ENCODE measurements at places on chromosomes 5 and 9.
A peak's percentile ranks its signal among the peaks of the same experiment; 100 is the strongest.

DNA sequence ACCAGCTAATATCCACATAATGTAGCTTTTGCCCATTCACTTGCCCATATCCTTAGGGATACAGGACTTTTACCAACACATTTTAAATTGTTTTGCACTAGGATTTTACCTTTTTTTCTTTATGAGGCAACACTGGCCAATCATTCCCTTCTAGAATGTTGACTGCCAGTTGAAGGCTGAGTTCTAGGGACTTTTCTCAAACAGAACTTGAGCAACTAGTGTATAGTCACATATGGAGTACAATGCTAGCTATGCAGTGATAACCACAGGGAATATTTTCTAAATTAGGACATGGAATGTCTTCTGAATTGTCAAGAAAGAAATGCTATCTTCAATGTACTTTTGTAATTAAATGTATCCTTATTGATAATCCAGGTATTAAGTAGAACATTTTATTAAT is 133.6 kb downstream of the OXCT1 start:
- peaks cover 5% of the 10 kb centered on the region for H3K36me3 ChIP-seq
- no peaks in the 10 kb centered on the region for H3K4me1 ChIP-seq
- H3K27ac ChIP-seq = no peak overlapping the region
- no peak for DNase-seq
- H3K4me3 ChIP-seq = no peak overlapping the region
- H3K27me3 ChIP-seq = no peaks in the 10 kb centered on the region

GRCh38 chr9:121725008-121725775 is 73.8 kb downstream of the DAB2IP start:
- no peaks in the 10 kb centered on the region for H3K36me3 ChIP-seq
- no peaks in the 10 kb centered on the region for H3K27me3 ChIP-seq
- H3K27ac ChIP-seq = peak overlapping the region; percentile 92
- no peak overlapping the region for H3K4me3 ChIP-seq

GRCh38 chr5:40446910-40447309 is 232.8 kb upstream of the PTGER4 start:
- H3K36me3 ChIP-seq = no peaks in the 10 kb centered on the region
- H3K27ac ChIP-seq = no peak overlapping the region
- H3K27me3 ChIP-seq = no peaks in the 10 kb centered on the region
- H3K4me3 ChIP-seq = no peak overlapping the region
- H3K4me1 ChIP-seq = no peaks in the 10 kb centered on the region

DNA sequence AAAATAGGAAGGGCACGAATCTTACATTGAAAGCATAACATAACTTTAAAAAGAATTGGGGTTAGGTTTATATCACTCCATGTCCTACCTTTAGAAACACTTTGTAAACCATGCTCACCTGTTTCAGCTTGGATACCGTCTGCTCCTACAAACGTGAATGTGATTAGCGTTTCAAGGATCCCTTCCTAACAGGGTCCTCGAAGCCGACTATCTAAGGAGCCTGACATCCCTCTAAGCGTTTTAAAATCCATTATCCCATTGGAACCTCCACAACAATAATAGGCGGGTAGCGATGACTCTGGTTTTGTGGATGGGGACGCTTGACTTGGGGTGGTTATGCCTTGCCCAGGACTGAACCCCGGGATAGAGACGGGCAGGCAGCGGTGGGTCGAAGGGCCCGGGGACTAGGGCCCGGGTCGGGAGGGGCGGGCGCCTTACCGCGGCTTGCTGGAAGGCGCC is 937 bp downstream of the SVEP1 start:
- peak overlapping the region; percentile 13 for H3K27ac ChIP-seq
- DNase-seq = no peak
- H3K4me1 ChIP-seq = peaks cover 13% of the 10 kb centered on the region
- peaks cover 24% of the 10 kb centered on the region for H3K27me3 ChIP-seq
